ENCODE measurements at places on chromosomes 5 and 9.

DNA sequence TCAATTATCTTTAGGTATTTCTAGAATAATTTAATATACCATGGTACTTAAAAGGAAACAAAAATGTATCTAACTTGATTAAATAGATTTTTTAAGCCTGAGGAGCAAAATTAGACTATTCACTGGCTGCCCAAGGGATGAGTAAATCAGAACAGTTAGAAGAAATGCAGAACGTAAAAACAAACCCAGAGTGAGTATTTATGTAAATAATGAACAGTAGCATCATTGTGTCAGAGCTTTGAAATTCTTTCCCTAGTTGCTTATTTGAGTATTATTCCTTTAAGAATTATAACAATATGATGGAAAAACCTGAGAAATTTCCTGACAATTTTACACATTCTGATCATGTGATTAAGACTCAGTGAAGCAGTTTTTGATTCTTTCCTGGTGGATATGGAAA is 200.9 kb downstream of the GDNF start:
- H3K36me3 ChIP-seq, result no peaks in the 10 kb centered on the region
- no peak for DNase-seq
- H3K4me1 ChIP-seq, result no peaks in the 10 kb centered on the region
- no peak overlapping the region for H3K4me3 ChIP-seq
- H3K27me3 ChIP-seq, result no peaks in the 10 kb centered on the region

DNA sequence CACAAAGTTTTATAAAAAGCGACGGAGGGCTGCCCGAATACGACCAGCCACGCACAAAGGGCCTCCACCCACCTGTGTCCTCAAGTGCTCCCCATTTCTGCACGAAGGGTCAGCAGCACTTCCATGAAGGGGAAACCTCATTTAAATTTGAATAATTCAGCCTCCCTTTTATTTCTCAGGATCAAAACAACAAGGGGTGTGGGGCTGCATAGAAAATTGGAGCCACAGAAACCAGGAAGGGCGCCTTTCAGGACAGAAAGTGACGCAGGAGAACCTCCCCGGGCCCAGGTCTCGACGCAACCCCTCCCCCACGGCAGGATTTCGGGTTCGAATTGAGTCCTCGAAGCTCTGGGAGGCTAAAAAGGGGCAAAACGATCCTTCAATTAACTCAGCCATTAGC is 2.1 kb downstream of the NRARP start:
- no peak for DNase-seq
- H3K27ac ChIP-seq, result no peak overlapping the region
- H3K4me3 ChIP-seq, result peak overlapping the region; percentile 23

DNA sequence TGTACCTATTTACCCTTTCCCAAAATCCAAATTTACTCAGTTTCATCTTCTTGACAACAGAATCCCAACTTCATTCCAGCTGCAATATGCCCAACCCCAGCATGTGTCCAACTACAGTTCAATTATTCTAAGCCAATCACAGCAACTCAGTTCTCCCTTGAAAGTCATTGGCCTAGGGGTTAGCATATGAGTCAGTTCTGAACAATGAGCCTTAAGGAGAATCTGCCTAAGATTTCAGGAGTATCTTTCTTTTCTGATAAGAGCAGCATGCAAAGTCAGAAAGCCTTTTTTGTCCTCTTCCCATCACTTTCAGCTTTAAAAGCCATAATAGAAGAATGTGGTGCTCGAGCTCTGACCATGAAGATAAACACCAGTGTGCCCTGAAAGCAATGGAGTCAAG is 44.4 kb upstream of the RASGRF2 start:
- H3K36me3 ChIP-seq, result no peaks in the 10 kb centered on the region
- no peak overlapping the region for H3K4me3 ChIP-seq
- H3K27ac ChIP-seq, result no peak overlapping the region
- no peaks in the 10 kb centered on the region for H3K27me3 ChIP-seq
- DNase-seq, result no peak

DNA sequence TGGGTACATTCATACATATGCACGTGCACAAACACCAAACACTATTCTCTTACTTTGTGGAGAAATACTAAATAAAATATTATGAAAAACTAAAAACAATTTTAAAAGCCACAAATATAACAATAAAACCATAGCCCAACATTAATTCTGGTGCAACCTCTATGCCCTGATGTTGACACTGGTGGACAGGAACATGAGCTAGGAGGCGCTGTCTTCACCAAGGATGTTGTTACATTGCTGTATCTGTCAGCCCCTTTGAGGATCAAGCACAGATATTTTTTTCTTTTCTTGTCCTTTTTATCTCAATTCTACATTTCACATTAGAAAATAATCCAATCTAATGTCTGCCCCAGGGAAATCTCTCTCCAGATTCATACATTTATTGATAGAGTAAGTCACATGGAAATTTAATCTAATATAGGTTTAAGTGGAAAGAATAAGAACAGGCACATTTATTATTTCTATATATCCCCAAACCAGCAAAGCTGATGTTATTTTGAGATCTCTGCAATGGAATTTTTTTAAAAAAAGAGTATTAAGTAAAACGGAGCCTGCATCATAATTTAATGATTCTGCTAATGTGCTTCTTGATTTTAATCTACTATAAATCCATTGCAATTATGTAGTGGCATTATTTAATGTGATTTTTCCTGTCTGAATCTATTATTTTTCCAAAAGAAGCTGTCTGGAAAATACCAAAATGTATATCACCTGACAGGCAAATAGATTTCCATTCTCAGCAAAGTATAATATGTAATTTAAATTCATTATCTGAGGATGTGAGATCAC is 716.5 kb downstream of the MTRR start:
- no peak overlapping the region for H3K4me3 ChIP-seq
- no peaks in the 10 kb centered on the region for H3K27me3 ChIP-seq
- DNase-seq, result no peak
- H3K36me3 ChIP-seq, result no peaks in the 10 kb centered on the region
- no peaks in the 10 kb centered on the region for H3K4me1 ChIP-seq
- H3K27ac ChIP-seq, result no peak overlapping the region

GRCh38 chr5:74370168-74370567 is 270.4 kb downstream of the ENC1 start:
- H3K4me1 ChIP-seq, result peaks cover 11% of the 10 kb centered on the region
- no peaks in the 10 kb centered on the region for H3K36me3 ChIP-seq
- H3K27me3 ChIP-seq, result no peaks in the 10 kb centered on the region
- DNase-seq, result no peak
- H3K27ac ChIP-seq, result no peak overlapping the region

Measured in thoracic aorta (tissue), 2 donors.